ENCODE measurements at places on chromosomes 2 and 18. TPM values are rescaled to one million over a fixed set of nuclear protein-coding genes. Genes with fewer than 3 reads are reported as not detected.

The GTF3C2 gene
- 62.9 TPM for total RNA-seq

The EPC2 gene
- total RNA-seq, result 11.1 TPM

The OXER1 gene
- total RNA-seq, result not detected

The FIGN gene
- total RNA-seq, result 1.7 TPM

The TMEM17 gene
- total RNA-seq, result 5.4 TPM
